ENCODE measurements at places on chromosomes 3 and 15.

GRCh38 chr15:33116198-33116597 lies 78.3 kb downstream of the FMN1 start:
- no peak for DNase-seq

- no peak for DNase-seq
Observed at GRCh38 chr3:138862531-138862923, 27.8 kb upstream of the PIK3CB start.

GRCh38 chr3:102660653-102661052 lies 225.8 kb downstream of the ZPLD1 start:
- no peak for DNase-seq

- DNase-seq: no peak
Observed at GRCh38 chr15:82942691-82943090, 9.8 kb downstream of the HOMER2 start.

GRCh38 chr3:196513697-196514349 lies 1.3 kb downstream of the SMCO1 start:
- no peak for DNase-seq

Data from Panc1 (cell line).